ENCODE measurements at places on chromosomes 16 and 17.

DNA sequence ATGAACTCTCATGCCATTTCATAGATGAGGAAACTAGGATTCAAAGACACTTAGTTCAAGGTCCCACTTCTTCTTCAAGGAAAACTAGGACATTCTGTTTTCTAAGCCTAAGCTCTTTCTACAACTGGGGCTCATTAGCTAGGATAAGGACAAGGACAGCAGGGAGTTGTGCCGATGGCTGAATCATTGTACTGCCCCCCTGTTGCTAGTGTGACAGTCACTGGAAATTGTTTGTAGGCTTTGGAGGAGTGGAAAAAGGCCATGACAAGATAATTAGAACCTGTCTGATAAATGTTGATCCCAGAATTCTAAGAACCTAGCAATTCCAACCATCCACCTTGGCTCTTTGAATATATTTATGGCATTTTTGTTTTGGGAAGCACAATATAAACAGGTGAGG, 445.7 kb downstream of the CDH8 start:
- no peak for DNase-seq

DNA sequence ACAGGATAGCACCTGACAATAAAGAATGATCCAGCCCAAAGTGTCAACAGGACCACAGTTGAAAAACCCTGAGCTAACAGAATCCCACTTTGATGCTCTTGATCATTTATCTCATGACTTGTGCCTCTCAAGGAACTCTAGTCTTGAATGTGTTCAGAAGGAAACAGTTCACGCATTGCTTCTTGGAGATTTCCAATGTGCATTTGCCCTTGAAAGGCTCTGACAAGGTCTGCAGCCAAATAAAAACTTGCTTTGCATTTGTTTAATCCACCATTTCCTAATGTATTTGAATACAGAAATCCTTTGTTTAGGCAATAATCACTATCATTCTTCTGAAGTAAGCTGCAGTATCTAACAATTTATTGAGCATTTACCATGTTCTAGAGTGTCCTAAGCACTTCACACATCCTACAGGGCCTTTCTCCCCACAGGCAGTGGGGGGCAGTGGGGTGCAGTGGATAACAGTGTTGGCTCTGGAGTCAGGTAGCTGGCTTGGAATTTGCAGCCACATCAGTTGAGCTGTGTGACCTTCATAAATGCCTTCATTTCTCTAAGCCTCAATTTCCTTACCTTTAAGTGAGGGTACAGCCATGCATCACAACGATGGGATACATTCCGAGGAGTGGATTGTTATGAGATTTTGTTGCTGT, 239.7 kb downstream of the XYLT1 start:
- DNase-seq, result no peak

GRCh38 chr17:12107905-12108304, 87.2 kb downstream of the MAP2K4 start:
- no peak for DNase-seq

DNA sequence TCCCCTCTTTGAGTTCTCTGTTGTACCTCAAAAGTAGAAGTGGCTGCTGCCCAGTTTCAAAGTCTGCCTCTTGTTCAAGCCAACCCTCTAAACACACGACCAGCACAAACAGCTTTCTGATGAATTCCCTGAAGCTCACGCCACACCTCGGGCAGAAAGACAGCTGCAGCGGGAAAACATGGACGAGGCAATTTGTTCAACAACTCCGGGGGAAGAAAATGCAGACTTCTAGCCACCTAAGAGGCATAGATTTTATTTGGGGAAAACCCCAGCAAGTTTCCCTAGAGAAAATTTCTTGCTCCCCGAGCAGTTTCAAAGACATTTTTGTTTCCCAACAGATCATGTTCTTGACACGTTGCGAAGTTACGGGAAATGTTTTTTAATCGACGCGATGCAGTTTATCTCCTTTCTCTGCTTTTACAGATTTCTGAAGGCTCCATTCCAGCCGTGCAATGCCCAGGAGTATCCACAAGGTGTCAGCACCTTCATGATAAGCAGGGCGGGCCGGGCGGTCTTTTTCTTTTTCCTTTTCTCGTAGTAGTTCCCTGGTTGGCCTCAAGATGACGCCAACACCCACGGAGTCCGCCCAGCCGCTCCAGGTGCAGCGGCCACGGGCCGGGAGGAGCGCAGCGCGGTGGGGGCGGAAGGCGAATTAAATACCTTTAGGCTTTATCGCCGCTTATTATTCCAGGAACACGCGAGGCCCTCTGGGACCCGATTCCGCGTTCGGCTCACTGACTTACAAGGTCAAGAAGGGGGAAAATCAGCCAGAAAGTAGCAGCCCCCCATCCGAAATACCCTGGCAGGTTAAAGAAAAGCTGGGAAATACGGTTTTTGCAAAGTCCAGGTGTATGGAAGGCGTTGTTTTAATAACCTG, 2.9 kb upstream of the FOXC2 start:
- peak; percentile 85 for DNase-seq

DNA sequence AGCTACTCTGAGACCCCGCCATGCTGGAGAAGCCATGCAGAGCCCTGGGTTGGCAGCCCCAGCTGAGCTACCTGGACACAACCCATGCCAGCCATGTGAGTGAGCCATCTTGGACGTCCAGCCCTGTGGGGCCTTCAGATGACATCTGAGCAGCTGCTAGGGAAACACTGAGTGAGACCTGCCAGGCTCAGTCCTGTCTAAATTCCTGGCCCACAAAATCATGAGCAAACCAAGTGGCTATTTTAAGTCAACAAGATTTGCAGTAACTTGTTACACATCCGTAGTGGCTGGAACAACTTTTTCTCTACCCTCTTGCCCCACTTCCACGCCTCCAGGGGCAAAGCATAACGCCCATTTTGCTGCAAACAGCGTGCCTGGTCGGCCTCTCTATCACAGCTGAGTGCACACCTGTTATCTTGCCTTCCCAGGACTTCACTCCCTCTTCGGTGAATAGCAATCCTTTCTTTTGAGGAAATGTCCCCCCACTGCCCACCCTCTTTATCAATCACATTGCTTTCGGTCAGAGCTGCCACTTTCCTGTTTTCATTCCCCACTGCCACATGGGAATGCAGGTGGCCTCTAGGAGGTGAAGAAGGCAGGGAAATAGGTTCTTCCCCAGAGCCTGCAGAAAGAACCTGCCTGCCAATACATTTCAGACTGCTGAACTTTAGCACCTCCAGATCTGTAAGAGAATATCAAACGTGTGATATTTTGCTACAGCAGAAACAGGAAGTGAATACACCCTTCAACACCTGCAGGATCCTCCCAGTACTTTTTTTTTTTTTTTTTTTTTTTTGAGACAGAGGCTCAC, 7.4 kb upstream of the SCIMP start:
- DNase-seq, result no peak

DNA sequence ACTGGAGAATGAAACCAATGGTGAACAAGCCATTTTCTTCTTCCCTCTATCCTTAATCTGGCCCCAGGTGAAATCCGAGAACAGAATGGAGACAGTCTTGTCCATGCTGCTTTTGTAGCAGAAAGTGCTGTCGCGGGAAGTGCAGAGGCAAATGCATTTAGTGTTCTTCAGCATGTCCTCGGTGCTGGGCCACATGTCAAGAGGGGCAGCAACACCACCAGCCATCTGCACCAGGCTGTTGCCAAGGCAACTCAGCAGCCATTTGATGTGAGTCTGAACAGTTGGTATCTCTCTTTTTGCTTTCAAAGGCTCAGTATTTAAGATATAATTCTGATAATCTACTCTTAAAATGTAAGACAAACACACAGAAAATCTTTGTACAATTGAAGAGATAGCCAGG, 18.7 kb downstream of the UQCRC2 start:
- DNase-seq, result no peak

DNA sequence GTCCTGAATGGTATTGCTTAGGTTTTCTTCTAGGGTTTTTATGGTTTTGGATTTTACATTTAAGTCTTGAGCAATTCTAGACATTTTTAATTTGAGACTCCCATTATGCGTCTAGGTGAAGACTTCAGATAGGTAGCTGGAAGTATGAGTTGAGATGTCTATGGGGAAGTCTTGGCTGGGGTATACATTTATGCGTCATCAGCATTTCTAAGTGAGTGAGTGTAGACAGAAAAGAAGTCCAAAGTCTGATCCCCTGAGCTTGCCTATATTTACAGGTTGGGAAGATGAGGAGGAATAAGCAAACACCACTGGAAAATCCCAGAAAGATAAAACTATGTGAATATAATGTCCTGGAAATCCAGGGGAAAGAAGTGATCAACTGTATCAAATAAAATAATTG, 68.9 kb downstream of the KCNJ2 start:
- no peak for DNase-seq
